ENCODE measurements at places on chromosomes 7 and 10.

- no peak for DNase-seq
Observed at GRCh38 chr7:4169455-4169854, 512.6 kb upstream of the FOXK1 start.

GRCh38 chr7:71414490-71414889 lies 282.5 kb downstream of the GALNT17 start:
- no peak for DNase-seq

DNA sequence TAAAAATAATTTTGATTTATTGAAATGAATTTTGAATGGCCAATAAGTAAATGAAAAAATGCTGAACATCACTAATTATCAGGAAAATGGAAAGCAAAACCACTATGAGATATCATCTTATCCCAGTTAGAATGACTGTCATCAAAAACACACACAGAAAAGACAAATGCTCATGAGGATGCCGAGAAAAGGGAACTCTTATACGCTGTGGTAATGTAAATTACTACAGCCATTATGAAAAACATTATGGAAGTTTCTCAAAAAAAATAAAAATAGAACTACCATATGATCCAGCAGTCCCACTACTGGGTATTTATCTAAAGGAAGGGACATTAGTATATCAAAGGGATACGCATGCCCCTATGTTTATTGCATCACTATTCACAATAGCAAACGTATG lies 15.8 kb downstream of the SCIN start:
- DNase-seq: no peak

DNA sequence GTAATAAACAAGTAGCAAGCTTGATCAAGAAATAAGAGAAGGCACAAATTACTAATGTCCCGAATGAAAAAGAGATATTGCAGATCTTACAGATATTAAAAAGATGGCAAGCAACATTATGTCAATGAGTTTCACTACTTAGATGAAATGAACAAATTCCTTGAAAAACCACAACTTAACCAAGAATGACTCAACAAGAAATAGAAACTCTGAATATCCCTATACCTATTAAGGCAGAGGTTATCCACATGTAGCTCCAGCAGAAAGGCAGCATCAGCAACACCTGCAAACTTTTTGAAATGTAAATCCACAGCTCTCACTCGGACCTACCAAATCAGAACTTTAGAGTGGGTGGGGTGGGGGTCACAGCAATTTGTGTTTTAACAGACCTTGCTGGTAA lies 33.6 kb downstream of the PDE1C start:
- DNase-seq: no peak

GRCh38 chr10:3761904-3762303 lies 23.1 kb downstream of the KLF6 start:
- DNase-seq: no peak

- DNase-seq: no peak
Observed at GRCh38 chr7:132956556-132956955, 125.3 kb downstream of the CHCHD3 start.

GRCh38 chr10:112752288-112752687 lies 197.8 kb upstream of the TCF7L2 start:
- no peak for DNase-seq

DNA sequence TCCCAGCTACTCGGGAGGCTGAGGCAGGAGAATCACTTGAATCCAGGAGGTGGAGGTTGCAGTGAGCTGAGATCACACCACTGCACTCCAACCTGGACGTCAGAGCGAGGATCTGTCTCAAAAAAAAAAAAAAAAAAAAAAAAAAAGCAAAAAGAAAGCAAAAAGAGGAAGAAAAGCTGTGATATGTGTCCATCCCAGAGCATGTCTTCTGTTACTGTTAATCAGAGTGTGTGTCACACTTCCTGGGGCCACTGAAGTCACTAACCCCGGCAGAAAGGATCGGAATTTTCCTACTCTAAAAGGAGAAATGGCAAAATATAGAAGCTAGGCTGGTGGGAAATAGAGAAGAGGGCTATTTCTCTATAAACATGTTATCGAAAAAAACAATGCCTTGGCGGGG lies 11.9 kb downstream of the PIK3AP1 start:
- no peak for DNase-seq

DNA sequence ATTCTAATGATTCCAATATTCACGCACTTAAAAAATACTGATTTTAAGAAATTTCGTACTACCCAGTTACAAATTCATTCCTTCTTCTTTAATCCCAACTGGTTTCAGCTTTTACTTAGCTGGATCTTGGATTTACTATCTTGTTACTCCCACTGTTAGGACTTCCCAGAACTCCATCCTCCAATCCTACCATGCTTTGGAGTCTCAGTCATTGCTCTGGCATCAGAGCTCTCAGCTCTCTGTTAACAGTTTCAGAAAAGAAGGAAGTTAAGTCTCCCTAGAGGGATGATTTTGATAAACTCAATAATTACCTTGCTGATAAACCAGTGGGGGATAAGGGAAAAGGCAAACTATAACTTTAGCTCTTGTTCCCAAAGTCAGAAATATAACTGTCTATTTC lies 9.5 kb downstream of the PPA1 start:
- DNase-seq: no peak

DNA sequence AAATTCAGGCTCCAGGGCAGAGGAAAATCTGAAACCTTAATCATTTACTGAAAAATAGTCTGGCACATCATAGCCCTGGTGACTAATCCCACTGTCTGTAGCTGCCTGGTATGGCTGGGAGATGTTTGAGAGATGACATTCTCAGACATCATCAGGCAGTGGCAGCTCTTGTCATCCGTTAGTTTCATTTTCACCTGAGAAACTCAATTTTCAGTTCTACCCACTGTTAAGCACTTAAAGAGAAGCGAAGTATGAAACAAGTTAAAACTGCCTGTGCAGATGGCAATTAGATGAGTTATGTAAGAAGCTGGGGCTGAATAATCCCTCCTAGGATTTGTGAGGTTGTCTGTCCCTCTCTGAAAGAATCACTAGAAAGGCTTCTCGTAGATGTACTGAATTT lies 150.2 kb downstream of the NSUN6 start:
- DNase-seq: no peak

GRCh38 chr10:78935697-78936407 lies 132.9 kb upstream of the ZMIZ1 start:
- no peak for DNase-seq

DNA sequence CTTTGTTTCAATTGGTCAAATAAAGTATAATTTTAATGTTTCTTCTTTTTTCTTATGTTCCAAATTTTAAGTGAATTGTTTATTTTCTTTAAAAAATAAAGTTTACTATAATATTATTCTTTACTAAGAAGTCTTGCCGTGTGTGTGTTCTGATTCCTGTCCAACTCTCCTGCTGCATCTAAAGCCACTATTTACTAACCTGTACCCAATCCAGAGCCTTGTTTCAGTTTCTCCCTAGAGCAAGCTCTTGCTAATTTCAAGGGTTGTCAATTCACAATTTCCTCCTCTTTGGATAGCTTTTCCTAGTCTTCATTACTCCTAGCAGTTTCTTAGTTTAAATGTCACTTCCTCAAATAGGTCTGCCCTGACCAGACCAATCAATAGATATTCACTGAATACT lies 314.9 kb upstream of the SEMA3A start:
- DNase-seq: no peak

DNA sequence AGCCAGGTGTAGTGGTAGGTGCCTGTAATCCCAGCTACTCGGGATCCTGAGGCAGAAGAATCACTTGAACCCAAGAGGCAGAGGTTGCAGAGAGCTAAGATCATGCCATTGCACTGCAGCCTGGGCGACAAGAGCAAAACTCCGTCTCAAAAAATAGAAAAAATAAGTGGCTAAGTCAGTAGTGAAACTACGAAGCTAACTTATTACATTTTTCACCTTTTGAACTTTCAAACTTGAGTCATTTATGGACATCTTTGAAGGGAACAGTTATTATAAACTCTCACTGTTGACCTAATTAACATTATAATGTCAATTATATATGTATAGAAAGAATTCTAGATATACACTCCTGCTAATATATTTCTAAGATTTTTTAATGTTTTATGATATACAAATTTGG lies 541.5 kb upstream of the C7orf33 start:
- DNase-seq: no peak

GRCh38 chr7:77529279-77529678 lies 7.8 kb upstream of the PTPN12 start:
- DNase-seq: no peak

DNA sequence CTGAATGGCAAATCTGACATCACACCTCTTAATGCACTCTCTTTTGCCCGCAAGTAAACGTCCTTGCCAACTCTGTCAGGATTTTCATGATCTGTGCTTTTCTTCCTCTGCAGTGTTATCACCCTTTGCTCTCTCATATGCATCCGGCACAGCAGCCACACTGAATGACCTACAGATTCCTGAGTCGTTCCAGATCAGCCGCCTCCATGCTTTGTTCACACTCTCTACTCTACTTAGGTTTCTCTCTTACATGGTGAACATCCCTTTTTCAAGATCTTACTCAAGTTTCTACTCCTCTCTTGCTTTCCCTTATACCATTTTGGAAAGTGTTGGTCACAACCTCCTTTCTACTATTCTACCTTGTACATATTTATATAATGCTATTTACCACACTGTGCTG lies 127.7 kb upstream of the AOAH start:
- no peak for DNase-seq

DNA sequence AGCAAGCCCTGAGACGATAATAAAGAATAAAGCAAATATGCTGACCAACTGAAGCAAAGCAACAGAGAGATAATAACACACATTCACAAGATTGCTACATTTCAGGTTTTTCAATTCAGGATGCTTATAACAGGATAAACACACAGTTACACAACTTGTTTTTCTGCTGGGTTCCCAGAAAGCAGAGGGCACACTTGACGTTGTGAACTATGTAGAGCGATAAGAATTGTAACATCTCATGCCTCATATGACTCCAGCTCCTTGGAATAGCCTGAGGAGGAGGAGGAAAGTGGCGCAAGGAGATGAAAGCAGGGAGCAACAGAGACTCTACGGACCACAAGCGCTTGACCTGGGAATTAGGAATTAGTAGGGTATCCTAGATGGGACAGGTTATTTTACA lies 201.7 kb downstream of the SKAP2 start:
- DNase-seq: no peak

DNA sequence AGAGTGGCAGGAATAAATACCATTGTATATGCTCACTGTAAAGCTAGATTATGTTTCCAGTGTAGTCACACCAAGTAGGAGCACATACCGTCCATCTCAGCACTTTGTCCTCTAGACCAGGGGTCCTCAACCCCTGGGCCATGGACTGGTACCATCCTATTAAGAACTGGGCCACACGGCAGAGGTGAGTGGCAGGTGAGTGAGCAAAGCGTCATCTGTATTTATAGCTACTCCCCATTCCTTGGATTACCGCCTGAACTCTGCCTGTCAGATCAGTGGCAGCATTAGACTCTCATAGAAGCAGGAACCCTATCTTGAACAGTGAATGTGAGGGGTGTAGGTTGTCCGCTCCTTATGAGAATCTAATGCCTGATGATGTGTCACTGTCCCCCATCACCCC lies 735.3 kb downstream of the MAGI2 start:
- no peak for DNase-seq

DNA sequence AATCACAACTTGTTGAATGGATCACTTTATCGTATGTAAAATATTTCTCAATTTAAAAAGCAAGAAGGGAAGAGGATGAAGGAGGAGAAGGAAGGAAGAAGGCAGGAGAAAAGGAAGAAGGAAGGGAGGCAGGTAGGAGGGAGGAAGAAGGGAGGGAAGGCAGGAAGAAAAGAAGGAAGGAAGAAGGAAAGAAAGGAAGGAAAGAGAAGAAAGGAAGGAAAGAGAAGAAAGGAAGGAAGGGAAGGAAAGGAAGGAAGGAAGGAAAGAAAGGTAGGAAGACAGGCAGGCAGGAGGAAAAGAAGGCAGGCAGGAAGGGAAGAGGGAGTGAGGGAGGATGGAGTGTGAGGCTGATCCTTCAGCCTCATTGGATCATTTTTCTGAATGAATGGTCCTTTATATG lies 145.5 kb downstream of the MYOF start:
- DNase-seq: no peak

DNA sequence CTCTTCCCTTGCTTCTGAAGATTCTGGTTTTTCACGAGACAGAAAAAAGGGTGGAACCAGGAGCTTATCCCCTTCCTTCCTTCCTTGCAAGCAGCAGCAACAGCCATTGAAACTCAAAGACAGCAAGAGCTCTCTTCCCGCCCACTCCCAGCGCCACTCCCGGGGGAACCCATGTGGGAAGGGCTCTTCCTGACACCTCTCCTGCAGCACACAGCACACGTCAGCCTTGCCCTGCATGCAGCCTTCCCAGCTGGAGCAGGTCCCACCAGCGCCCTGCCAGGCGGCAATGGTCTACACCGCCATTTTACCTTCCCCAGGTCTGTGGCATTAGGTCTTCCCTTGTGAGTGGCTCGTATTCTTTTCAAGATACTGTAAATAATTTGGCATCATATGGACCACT lies 161.8 kb downstream of the MGMT start:
- DNase-seq: no peak

DNA sequence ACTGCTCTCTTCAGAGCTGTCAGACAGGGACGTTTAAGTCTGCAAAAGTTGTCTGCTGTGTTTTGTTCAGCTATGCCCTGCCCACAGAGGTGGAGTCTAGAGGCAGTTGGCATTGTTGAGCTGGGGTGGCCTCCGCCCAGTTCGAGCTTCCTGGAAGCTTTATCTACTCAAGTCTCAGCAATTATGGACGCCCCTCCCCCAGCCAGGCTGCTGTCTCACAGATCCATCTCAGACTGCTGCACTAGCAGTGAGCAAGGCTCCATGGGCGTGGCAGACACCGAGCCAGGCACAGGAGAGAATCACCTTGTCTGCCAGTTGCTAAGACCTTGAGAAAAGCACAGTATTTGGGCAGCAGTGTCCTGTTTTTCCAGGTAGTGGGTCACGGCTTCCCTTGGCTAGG lies 98.1 kb downstream of the SDHAF3 start:
- no peak for DNase-seq

DNA sequence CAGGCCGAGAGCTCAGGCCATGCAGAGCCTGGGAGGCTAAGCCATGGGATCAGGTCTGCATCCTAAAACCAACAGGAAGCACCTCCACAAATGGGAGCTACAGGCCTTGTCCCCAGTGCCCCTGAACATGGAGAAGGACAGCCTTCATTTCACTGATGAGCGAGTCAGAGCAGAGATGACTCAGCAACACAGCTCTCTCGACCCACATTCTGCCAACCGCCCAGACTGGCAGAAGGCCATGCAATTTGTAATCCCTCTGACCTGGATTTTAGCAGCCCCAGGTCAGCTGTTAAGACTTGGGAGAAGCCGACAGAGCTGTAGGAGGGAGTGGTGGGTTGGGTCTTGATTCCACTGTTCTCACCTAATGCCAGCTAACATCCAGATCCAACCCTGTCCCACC lies 25.5 kb downstream of the VOPP1 start:
- no peak for DNase-seq

DNA sequence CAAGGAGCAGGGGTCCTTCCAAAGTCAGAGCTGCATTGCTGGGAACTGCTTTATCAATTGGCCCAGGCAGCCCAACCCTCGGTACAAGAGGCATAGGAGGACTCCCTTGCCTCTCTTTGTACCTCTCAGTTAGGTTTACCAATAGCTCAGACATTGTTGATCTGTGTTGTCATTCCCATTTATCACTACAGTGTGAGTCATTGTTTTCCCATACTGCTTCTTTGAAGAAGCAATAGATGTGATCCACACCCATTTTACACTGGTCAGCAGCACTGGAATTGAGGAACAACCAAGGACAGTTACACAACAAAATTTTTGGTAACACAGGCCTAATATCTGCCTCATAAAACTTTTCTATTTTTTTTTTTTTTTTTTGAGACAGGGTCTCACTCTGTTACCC lies 307.2 kb downstream of the SNX13 start:
- DNase-seq: no peak

- DNase-seq: no peak
Observed at GRCh38 chr10:124149189-124150042, 56.0 kb upstream of the CHST15 start.
